ENCODE measurements at places on chromosomes 11 and 22.

DNA sequence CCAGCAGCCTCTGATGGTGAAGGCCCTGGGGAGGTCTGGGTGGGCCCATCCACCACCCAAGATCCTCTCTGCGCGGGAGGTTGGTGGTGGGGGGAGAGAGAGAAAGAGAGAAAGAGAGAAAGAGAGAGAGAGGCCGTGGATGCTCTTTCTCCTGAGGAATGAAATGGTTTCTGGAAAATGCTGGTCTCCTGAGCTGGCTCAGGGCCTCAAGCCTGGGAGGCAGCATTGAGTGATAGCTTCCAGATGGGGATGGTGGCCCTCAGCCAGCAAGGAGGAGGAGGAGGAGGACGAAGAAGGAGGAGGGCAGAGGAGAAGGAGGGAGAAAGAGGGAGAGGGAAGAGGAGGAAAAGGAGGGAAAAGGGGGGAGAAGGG is 4.6 kb downstream of the TSPAN32 start:
- no peak for DNase-seq

GRCh38 chr11:16632295-16633200 is 105.9 kb upstream of the C11orf58 start:
- no peak for DNase-seq

DNA sequence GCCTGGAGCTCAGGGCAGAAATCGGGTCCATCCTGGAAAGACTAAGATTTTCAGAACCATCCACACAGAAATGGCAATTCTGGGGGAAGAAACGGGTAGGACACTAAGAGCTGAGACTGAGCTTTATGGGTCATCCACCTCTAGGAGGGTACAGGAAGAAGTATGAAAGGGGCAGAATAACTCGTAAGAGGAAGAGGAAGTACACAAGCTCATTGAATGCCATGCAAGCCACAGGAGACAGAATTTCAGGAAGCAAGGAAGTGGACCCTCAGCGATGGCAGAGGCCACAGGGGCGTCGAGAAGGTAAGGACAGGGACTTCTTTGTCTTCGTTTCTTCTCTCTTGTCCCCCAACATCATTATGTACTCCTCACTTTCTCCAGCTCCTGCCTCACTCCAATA is 169.6 kb downstream of the MAML2 start:
- DNase-seq, result no peak

- no peak for DNase-seq
Observed at GRCh38 chr11:123645286-123645975, 9.0 kb downstream of the SCN3B start.
